ENCODE measurements at places on chromosomes 2 and 18.

- no peak for DNase-seq
Measured at GRCh38 chr2:20625491-20626391, 25.2 kb downstream of the HS1BP3 start.

DNA sequence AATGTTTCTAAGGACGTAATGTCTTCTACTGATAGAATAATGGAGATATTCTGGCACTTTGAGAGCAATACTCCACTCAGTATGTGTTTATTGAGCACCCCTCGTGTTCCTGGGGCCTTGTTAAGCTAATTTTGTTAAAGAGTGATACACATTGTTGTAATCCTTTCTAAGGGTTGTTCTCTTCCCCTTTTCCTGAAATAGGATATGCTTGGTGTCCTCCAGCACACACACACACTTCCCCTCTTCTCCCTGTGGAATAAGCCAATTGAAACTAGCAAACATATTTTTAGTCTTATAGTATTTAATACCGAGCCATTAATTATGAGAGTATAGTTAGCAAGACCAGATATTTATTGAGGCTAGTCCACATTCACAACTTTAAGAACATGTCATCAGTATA is 114.1 kb downstream of the CRIM1 start:
- no peak for DNase-seq

GRCh38 chr2:137672989-137673552 is 291.2 kb upstream of the HNMT start:
- DNase-seq = no peak

DNA sequence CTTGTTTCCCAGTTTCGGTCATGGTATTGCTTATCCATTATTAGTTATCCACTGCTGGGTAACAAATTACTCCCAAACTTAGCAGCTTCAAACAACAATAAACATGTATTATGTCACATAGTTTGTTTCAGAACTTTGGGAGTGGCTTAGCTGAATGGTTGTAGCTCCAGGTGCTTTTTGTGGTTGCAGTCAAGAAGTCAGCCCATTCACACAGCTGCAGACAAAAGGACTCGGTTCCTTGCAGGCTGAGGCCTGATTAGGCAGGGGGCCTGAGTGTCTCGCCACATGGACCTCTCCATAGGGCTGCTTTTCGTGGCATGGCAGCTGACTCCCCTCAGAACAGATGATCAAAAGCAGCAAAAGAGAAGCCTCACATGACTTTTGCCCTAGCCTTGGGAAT is 58.2 kb upstream of the ITGA4 start:
- DNase-seq = no peak

GRCh38 chr2:19841918-19842693 is 59.7 kb downstream of the TTC32 start:
- DNase-seq = no peak

DNA sequence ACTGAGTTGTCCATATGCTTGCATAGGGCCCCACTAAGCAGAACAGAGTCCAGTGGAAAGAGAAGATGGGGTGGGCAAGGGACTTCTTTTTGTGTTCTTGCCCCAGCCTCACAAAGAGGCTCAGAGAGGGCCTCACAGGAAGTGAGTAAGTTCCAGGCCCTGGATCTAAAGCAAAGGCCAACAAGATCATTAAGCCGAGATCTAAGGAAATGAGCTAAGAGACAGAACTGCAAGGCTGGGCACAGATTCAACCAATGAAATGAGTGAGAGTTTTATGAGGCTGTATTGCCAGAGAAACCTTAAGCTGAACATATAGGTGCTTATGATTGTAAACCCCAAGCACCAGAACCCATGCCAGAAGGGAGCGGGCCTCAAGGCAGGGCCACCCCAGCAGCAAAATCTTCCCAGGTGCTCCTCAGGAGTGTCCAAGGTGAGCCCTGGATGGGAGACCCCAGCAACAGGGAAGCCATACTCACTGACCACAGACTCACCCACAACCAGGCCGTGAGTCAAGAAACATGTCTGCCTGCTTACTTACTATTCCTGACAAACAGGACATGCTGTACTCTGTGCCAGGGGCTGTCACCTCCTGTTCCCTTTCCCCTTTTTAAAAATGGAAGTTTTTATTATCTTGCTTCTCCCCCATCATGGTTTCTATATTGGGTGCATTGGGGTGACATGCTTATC is 40.2 kb downstream of the SLC14A1 start:
- DNase-seq = peak; percentile 35

DNA sequence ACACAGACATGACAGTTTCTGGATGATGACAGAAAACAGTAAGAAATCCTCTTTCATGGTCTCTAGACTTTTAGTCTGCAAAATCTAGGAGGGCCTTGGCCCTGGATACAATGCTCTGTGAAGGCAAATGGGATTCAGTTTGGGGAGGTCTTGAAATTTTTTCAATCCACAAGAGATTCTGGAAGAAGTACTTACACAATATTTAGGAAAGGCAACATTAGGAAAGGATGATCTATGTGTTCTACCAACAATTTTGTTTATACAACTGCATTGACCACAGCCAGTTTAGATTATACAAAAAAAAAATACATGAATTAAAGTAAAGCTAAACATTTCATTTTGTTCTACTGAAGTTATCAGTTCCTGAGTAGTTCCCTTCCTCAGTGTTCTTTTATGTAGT is 208.0 kb downstream of the SRBD1 start:
- DNase-seq = no peak

DNA sequence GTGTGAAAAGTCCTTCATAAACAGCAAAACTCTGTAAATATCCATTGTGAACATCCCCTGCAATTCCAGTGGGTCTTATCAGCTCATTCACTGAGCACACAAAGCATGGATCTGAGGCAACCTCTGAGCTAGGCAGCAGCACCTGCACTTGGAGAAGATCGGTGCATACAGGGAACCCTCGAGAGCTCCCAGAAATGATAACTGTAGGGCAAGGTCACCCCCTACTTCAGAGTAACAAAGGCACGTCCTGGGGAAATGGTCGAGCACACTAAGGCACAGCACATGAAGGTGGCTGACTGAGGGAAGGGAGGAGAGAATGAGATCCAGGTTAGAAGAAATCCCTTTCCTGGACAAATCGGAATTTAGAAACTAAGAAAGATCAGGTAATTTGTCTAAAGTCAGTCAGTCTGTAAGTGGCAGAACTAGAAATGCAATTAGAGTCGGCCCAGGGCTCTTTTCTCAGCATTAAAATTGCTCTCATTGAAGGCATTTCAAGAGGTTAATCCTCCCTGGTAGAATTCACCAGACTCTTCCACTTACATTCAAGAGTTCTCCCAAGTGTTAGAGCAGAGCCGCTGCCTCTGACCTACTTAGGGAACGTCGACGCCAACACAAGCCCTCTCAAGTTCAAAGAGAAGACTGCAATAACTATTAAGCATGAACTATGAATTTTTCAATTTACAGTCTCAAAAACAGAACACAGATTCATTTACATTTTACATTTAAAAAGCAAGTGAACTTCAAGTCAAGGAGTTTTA is 45.9 kb downstream of the PXDN start:
- no peak for DNase-seq

- no peak for DNase-seq
Measured at GRCh38 chr2:201344663-201345366, 12.3 kb downstream of the FLACC1 start.

GRCh38 chr18:9765501-9765900 is 57.4 kb downstream of the RAB31 start:
- no peak for DNase-seq

GRCh38 chr18:14174706-14175085 is 42.5 kb upstream of the ZNF519 start:
- no peak for DNase-seq

- no peak for DNase-seq
Measured at GRCh38 chr2:174623690-174624089, 26.1 kb upstream of the WIPF1 start.

DNA sequence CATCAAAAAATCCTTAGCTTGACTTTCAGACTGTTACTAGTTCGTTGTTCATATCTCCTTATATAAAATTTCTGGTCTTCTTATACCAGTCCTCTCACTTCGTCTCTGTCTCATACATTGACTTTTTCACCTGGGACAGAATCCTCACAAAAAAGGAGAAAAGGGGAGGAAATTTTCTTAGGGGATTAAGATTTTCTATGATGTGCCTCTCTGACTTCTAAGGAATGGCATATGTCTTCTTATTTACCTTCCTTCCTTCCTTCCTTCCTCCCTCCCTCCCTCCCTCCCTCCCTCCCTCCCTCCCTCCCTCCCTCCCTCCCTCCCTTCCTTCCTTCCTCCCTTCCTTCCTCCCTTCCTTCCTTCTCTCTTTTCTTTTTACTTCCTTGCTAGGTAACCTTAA is 27.9 kb downstream of the KCNE4 start:
- DNase-seq = no peak

GRCh38 chr2:64143169-64144056 is 807 bp downstream of the PELI1 start:
- peak; percentile 15 for DNase-seq

GRCh38 chr2:40653829-40654228 is 201.9 kb upstream of the SLC8A1 start:
- peak; percentile 4 for DNase-seq

DNA sequence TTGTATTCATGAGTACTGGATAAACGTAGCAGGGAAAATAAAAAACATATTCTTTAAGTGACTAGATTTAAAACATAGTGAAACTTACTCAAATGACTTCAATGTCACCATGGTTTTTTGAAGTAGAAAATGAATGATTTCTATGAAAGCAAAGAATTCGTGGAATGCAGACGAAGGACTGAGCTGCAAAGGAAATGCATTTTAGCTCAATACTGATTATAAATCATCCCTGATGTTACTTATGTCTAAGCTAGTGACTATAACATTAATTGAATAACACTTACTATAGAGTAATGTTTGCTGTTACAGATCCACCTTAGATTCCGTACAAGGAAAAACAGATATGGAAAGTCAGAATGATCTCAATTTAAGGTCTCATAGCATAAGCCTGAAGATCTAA is 1257.7 kb upstream of the CDH2 start:
- no peak for DNase-seq

GRCh38 chr2:19540739-19541525 is 182.5 kb upstream of the OSR1 start:
- DNase-seq = peak; percentile 17

DNA sequence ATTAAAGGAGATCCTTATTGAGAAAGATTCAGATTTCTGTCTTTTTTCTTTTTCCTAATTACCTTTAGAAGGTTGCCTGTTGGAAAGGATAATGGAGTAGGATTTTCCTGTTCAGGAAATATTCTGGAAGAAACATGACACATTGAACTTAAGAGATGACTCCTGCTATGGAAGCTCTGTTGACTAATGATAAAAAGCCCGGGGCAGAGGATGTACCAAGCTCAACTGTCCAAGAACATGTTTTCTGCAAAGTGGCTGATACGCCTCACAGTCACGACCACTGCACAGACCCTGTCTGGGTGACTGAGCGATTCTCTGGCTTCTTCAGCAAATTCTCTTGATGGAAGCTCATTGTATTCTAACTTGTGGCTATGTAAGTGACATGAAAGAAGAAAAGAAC is 86.2 kb upstream of the THOC1 start:
- no peak for DNase-seq

- no peak for DNase-seq
Measured at GRCh38 chr2:239598732-239599090, 197.9 kb upstream of the HDAC4 start.

- DNase-seq = peak; percentile 49
Measured at GRCh38 chr2:70596293-70596692, 42.7 kb upstream of the TGFA start.

DNA sequence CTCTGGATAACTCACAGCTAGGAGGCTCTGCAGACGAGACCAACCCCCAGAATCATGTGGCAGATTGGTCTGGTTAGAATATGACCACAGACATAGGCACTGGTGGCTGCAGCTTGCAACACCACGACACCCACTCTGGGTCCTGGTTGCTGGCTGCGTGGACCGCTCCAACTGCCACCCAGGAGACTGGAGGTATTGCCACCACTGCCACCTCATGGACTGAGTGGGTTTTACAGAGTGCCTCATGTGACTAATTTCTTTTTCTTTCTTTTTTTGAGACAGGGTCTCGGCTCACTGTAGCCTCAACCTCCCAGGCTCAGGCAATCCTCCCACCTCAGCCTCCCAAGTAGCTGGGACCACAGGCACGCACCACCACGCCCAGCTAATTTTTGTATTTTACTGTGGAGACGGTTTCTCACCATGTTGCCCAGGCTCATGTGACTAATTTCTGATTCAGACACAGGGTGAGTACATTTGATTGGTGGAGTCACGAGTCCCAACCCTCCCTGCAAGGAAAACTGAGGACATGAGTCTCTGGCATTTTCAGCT is 29.9 kb upstream of the NT5DC4 start:
- no peak for DNase-seq

- DNase-seq = no peak
Measured at GRCh38 chr2:157363612-157364101, 38.0 kb upstream of the ERMN start.

DNA sequence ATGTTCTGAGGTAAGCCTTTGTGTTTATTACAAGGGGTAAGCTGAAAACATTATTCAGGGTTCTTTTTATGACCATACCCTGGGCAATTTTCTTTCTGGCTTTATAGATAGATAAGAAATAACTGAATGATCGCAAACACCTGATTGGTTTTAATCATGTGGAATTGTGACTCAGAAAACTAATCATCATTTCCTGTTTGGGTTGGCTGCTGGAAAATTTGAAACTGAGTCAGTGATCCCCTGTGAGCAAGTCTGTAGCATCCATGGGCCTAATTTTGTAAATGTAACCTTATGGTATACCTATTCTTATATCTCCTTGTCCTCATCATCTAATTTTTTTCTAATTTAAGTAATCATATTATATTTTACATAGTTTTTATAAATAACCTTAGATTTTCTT is 34.3 kb downstream of the CCDC68 start:
- no peak for DNase-seq

Measured in H54 (cell line).